Esophagus (tissue), 2 donors: ENCODE measurements at places on chromosomes 16 and 17. TPM values are rescaled to one million over a fixed set of nuclear protein-coding genes. Genes with fewer than 3 reads are reported as not detected.

PMFBP1 gene
- 0.46 TPM for polyA plus RNA-seq

DHRS7C gene
- 0.05 TPM for polyA plus RNA-seq

KRTAP9-2 gene
- polyA plus RNA-seq = not detected

MC1R gene
- 1.3 TPM for polyA plus RNA-seq

ESRP2 gene
- 90.5 TPM for polyA plus RNA-seq

PNPO gene
- 9.6 TPM for polyA plus RNA-seq

SPN gene
- 1.1 TPM for polyA plus RNA-seq

HBA2 gene
- polyA plus RNA-seq = 0.49 TPM

SMIM5 gene
- 37.3 TPM for polyA plus RNA-seq

HOXB8 gene
- not detected for polyA plus RNA-seq

NACA2 gene
- 0.19 TPM for polyA plus RNA-seq

ZNF597 gene
- polyA plus RNA-seq = 0.49 TPM

C16orf54 gene
- 0.55 TPM for polyA plus RNA-seq

SGSH gene
- polyA plus RNA-seq = 20.4 TPM

KRTAP4-5 gene
- not detected for polyA plus RNA-seq

COG7 gene
- polyA plus RNA-seq = 21.2 TPM

ST6GALNAC2 gene
- 17.5 TPM for polyA plus RNA-seq

TNRC6C gene
- 1.2 TPM for polyA plus RNA-seq

B9D1 gene
- polyA plus RNA-seq = 11.5 TPM

LRRC36 gene
- 0.02 TPM for polyA plus RNA-seq

KRTAP3-1 gene
- 0.39 TPM for polyA plus RNA-seq

PPP4C gene
- 113 TPM for polyA plus RNA-seq

RNF43 gene
- polyA plus RNA-seq = 7.5 TPM

ABI3 gene
- polyA plus RNA-seq = 2.4 TPM
